DMS 273 treated with DMSO at 0.1 percent for 48 hours (cell line): ENCODE measurements at places on chromosomes 2 and 18.

DNA sequence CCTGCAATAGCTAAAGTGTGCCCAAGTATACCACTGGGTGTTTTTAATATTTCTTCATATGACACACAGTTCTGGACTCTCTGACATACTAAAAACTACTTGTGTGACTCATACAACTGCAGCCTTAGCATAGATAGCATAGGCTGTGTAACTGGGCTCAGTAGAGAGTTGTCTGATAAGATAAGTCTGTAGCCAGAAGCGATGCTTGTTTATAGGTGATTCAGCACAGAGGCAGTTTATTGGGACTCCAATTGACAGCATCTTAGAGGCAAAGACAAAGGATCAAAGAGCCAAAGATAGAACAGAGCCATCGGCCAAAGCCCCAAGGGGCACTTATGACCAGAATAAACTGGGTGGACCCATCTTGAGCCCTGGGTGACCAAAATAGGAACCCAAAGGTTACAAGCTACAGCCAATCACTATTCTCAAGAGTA, 42.3 kb downstream of the AAK1 start:
- no peak for DNase-seq

DNA sequence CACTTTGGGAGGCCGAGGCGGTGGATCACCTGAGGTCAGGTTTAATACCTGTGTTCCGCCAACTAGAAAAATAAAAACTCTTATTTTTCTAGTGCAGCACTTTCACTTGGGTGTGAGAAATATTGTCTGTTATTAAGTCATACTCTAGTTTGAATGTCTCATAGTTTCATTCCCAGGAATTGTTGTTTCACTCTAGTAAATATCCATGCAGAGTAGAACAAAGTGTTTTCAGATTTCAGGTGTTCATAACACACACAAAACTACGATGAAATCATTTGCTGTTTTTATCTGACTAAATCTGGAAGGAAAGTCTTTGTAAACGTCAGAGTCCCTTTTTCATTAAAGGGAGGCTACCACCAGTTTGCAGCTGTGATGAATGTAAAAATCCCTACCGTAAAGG, 4.0 kb downstream of the FAM117B start:
- DNase-seq, result no peak

DNA sequence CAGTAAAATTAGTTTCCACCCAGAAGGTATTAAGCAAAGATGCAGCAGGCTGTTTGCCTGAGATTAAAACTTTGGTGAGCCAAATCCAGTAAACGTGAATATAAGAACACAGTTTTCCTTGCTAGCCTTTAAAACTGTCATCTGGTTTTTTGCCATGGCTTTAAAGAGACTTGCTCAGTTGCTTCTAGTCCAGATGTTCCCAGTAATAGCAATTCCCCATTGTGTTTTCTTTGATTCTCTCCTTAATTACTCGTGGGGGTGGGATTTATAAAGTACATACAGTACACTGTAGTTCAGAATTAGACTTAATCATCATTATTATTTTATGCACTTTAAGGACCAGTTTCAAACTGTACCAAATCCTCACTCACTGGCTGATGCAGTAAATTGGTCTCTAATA, 303.5 kb upstream of the ZNF804A start:
- DNase-seq, result no peak

DNA sequence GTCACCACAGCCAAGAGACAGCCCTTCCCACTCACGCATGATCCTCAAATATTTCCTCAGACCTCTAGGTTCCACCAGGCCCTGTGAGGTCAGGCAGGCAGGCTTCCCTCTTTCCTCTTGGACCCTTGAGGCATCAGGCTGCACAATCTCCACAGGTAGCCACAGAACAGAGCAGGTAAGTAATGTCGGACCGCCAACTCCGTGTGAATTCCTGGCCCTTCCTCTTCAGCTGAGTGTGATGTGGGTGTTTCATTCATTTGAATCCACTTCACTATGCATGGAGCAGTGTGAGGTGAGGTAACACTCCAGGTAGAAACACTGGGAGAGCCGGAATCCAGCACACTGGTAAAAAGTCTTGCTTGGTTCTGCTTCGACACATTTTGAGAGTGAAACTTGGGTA, 44.0 kb downstream of the MRPL35 start:
- no peak for DNase-seq

DNA sequence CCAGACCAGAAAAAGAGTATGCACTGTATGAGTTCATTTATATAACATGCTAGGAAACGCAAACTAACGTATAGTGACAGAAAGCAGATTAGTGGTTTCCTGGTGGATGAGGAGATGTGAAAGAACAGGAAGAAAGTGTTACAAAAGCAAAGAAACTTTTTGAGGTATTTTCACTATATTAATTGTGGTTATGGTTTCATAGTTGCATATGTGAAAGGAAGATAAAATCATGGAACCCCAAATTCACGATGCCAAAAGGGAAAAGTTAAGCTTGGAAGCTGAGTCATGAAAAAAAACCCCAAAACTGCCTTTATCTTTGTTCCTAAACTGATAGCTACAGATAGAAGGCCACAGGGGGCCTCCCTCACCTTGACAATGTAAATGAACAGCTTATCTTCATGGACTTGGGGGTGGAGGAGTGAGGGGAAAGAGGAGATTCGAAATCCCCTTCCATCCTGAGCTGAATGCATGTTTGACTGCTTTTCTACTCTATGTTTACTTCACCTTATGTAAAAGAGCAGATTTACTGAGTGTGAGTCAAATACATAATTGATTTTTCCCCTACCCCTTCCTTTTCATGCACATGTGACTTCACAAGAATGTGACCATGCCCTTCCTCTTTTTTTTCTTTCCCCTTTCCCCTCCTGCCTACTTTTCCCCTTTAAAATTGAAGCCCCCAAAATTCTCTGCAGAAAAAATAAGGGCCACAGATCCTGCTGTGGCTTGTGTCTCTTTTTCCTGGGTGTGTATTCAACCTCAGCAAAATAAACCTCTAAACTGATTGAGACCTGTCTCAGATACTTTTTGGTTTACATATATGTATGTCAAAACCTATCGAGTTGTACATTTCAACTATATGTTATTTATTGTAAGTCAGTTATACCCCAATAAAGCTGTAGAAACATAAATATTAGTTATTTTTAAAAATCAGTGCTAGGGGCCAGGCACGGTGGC, 100.1 kb upstream of the TLK1 start:
- DNase-seq, result no peak

DNA sequence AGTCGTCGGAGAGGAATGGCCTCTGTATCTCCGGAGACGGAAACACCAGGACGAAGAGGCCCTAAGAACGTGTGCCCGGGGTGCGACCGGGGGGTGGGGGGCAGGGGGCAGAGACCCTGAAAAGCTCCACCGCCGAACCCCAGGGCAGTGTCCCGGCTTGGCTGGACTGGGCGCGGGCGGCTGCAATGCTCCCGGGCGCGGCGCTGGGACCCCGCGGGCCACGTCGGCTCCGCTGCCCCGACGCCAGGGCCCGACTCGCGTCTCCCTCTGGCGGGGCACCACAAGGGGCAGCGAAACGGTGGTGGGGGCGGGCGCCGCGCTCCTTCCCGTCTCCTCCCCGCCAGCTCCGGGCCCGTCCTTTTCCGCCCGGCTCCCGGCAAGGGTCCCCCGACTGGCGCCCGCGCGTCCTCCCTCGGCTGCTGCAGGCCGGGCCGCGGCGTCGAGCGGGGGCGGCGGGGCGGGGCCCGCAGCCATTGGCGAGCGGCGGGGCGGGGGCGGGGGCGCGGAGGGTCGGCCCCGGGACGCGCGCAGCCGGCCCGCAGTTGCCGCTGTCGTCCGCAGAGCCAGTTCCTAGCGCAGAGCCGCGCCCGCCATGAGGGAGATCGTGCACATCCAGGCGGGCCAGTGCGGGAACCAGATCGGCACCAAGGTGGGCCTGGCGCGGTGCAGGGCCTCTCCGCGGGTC, at the start of gene TUBB6:
Gene TUBB6 (plus strand): TSS at position 541 of the 685 bp plus-strand sequence. CDS start 52 bp downstream, at position 593.
- DNase-seq, result no peak

- DNase-seq, result no peak
Observed at GRCh38 chr18:52340406-52341102, 557 bp downstream of the DCC start.

DNA sequence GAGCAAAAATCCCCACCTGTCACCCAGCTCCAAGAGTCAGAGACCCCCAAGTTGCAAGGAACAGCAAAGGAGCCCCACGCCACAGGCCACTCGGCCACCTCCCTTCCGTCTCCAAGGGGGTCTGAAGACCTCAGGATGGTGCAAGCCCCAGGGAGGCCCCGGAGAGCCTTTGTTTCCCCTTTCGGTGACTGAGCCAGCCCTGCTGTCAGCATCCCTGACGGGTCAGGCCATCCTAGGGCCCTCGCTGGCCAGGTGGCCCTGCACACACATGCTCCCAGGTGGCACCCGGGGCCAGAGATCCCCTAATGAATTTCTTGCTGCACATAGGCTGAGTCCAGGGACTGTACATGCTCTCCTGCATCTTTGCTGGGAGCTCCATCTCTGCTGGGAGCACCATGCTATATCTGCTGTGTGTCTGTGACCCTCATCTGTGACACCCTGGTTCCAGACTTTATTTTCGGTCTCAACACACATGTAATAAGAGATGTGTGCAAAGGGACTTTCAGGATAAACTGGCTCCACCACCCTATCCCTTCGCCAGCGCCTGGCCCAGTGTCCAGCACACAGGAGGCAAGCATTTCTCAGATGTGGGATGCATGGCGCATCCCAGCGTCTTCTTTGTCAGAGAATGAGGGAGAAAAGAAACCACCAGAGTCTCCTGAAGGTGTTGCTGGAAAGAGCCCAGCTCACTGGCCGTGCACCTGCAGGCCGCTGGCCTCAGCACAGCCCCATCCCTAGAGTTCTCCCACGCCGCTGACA, 27.4 kb downstream of the ADI1 start:
- no peak for DNase-seq

DNA sequence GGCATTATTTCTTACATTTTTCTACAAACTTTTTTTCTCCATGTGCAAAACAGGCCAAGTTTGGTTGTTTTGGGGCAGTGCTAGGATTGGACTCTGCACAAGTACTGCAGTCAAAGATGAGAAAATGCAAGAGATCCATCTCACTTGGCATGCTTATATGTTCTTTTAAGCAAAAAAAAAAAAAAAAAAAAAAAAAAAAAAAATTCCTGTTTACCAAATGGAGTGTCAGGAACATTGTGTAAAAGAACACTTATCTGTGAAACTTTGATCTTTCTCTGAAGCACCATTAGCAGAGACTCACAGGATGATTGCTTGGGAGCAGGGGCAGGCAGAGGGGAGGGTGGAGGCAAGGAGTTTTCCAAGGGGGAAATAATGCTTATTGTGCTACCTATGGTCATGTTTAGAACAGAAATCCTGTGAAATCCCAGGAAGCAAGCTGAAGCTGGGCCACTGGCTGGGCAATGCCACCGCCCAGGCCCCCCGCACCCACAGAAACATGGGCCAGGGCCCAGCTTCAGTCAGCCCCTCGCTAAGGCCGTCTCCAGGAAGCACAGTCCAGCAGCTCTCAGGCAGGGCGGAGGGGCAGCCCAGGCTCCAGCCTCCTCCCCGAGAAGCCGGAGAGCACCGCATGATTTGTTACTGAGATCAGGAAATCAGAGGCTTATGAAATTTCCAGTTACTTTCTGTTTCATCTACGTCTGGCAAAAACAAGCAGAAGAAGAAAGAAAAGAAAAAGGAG, 229.4 kb downstream of the ZNF516 start:
- no peak for DNase-seq

DNA sequence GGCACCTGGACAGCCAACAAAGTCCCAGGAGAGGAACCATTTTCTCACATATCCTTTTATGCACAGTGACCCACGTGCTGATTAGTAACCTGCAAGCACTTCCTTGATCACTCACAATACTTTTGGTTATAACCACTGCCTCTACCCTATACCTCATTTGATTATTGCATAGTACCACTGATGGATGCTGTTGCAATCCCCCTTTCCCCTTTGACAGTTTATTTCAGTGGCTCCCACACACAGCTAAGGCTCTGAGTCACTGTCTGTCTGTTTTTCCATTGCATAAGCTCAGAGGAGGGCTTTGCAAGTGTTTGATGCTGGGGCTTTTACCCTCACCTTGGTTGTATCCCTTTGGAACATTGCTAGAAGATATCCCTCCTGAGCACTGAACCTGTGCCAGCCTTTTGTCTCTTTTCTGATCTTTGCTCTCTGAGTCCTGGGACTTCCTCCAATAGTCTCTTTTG, 101.7 kb upstream of the RBBP8 start:
- DNase-seq, result no peak

GRCh38 chr2:38668092-38668491, 2.2 kb downstream of the GALM start:
- no peak for DNase-seq

DNA sequence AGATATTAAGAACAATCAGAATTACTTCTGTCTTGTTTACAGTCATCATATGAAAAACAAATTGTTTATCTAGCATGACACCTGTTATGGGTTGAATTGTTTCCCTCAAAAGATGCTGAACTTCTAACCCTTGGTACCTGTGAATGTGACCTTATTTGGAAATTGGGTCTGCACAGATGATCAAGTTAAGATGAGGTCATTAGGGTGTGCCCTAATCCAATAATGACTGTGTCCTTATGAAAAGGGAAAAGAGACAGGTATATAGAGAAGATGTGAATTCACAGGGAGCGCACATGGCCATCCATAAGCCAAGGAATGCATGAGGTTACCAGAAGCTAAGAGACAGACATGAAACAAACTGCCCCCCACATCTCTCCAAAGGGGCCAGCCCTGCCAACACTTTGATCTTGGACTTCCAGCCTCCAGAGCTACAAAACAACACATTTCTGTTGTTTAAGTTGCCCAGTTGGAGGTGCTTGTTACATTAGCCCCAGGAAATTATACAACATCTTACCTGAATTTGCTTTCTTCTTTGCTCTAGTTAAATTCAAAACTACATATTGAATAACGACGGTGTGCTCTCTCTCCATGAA, 2.3 kb upstream of the HPCAL1 start:
- no peak for DNase-seq

GRCh38 chr2:8365331-8365910, 316.4 kb upstream of the ID2 start:
- no peak for DNase-seq
